ENCODE measurements at places on chromosomes 13 and 19.
A peak's percentile ranks its signal among the peaks of the same experiment; 100 is the strongest.

DNA sequence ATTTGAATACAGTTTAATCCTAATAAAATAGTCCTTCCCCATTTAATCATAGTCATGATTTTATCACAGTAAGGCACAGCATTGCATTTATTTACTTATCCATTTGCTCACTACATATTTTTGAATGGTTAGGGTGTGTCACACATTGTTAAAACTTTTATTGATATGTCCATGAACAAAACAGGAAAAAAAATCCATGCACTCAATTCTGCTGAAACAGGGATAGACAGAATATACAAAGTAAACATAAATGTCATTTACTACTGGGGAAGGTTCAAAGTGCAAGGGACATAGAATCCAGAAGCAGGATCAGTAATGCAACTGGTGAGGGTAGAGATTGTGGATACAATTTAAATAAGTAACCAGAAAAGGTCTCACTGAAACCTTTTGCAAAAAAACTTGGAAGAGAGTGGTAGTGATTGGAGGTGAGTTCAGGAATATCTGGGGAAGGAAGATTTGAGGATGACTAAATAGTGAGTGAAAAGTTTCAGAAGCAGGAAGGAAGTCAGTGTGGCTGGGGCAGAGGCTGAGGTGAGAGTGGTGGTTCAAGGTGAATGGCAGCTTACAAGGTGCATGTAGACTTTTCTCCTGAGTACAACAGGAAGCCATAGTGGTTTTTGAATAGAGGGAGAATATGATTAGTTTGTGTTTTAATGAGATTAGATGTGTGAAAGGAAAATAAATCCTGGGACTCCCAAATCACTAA is 387.2 kb upstream of the ATXN8OS start:
- DNase-seq = no peak

DNA sequence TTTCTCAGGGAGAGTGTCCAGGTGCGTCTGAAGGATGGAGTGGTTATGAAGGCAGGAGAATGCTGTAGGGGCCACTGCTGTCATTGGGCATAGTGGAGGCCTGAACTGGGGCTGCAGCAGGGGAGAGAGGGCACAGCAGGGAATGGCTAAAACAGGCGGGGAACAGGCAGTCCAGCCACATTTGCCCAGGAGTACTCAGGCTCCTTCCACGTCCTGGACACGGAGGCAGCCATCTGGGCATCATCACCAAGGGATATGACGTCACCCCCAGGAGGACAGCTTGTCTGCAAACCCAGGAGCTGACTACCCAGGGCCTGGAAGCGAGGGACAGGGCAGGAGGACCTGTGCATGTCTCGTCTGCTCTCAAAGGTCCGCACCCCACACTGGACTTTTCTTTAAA is 22.2 kb downstream of the VSTM2B start:
- DNase-seq = no peak

DNA sequence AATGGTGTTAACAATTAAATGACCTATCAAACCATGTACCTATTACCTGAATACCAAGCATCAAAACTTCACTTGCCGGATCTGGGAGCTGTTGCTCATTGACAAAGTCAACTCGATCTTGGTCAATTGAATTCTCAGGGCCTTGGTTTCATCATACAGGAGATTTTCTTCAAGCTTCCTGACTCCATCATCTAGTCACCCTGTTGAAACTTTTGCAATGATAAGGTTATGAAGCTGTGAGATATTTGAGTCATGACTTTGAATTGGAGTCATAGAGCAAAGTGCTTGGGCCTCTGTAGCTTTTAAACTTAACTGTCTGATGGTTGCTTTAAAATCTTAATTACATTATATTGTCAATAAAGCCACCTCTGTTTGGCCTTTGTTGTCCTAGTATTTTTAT is 260.9 kb downstream of the COG6 start:
- DNase-seq = no peak

DNA sequence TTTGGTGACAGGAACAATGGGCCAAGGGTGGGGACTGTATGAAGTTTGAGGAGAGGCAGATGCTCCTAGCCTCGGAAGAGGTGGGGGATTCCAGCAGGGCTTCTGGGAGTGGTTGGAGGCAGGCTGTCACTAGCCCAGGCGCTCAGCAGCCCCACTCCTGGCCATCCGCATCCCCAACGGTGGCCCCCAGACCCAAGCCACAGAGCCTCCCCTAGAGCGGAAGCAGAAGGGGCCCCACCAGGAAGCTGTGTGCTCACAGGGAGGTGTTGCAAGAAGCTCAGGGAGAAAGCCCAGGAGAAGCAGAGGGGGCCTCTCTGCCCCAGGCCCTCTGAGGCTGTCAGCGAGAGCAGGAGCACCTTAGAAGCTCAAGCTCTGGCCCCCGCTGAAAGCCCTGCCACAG is 8.3 kb downstream of the PRAM1 start:
- no peak for DNase-seq

- DNase-seq = peak; percentile 84
Measured at GRCh38 chr13:98279473-98280175, 102.6 kb upstream of the RNF113B start.

GRCh38 chr19:55112246-55112776 is 5.1 kb downstream of the PPP1R12C start:
- no peak for DNase-seq

GRCh38 chr13:102709536-102709935 is 14.7 kb upstream of the METTL21C start:
- no peak for DNase-seq

DNA sequence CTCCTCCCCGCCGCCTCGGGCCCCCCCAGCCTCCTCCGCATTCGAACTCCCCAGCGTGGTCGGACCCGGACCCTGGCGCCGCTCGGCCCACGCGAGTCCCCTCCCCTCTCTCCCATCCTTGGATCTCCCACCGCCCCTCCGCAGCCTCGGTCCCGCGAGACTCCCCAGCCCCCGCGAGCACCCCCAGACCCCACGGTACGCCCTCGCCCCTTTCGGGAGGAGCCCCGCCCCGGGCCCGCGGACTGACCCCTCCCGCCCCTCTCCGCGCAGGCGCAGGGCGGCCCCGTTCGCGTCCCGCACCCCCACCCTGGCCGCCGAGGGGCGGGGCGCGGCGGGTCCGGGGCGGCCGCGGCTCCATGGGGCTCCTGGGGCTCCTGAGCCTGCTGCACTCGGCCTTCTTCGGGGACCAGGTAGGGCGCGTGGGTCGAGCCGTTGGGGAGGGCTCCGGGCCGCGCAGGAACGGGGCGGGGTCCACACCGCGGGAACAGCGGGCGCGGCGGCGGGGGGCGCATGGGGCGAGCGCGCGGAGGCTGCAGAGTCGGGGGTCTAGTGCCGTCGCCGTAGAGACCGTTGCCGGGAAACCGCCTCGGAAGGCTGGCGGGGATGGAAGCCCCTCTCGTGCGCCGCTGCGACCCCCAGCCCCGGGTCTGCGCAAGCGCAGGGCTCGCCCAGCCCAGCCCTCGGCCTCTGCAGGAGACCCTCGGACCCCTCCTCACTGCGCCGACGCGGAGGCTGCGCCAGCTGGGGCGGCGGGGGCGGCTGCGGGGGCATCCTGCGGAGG is 3.8 kb upstream of the APC2 start:
- DNase-seq = peak; percentile 34

GRCh38 chr13:35086667-35087066 is 144.6 kb downstream of the NBEA start:
- no peak for DNase-seq

DNA sequence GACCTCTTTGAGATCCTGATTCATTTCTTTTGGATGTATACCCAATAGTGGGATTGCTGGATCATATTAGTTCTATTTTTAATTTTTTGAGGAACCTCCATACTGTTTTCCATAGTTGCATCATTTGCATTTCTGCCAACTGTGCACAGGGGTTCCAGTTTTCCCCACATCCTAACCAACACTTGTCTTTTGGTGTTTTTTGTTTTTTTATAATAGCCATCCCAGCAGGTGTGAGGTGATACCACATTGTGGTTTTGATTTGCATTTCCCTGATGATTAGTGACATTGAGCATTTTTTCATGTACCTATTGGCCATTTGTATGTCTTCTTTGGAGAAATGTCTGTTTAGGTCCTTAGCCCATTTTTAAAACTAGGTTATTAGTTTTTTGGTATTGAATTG is 18.8 kb upstream of the GPR183 start:
- DNase-seq = no peak

DNA sequence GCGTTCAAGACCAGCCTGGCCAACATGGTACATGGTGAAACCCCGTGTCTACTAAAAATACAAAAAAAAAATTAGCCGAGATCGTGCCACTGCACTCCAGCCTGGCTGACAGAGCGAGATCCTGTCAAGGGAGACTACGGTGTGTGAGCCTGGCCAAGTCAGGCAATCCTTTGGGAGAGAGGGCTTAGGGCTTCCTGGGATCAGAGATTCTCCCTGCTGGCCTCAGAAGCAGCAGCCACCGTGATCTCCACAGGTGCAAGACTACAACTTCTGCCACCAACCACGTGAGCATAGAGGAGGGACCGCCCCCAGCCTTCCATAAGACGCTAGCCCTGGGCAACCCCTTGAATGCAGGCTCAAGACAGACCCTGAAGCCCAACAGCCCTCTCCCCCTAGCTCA is 7.6 kb downstream of the MFSD12 start:
- no peak for DNase-seq

DNA sequence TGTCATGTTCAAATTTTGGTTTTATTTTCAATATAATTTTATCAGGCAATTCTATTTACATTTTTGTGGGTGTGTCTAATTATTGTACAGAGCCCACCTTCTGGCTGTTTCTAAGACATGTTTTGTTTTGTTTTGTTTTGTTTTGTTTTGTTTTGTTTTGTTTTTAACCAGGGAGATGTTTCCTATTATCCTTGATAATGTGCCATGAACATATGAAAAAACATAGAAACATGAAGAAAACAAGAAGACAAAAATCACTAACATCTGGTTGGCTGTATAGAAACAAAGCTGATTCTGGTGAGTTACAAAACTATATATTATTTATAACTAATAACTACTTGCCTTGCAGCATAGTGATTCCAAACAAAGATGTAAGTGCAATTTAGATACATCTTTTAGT is 128.1 kb upstream of the TRPC4 start:
- DNase-seq = no peak
